ENCODE measurements at places on chromosomes 7 and 10.
A peak's percentile ranks its signal among the peaks of the same experiment; 100 is the strongest.

DNA sequence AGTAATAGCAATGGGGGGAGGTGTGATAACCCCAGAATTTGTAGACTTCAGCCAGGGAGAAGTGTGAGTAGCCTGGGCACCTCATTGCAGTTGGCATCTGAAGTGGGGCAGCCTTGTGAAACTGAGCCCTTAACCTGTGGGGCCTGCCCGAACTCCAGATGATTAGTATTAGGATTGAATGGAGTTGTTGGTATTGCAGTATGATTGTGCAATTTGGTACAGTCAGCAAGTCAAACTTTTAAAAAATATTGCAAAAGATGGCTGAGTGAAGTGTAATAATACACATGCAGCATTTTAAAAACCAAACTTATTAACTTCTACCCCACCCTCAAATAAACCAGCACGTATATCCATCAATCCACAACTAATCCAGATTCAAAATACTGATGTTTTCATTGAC lies 9.3 kb downstream of the RBM33 start:
- peak; percentile 57 for DNase-seq

- no peak for DNase-seq
These were observed 60.9 kb downstream of the CSGALNACT2 start for GRCh38 chr10:43199088-43199683.

DNA sequence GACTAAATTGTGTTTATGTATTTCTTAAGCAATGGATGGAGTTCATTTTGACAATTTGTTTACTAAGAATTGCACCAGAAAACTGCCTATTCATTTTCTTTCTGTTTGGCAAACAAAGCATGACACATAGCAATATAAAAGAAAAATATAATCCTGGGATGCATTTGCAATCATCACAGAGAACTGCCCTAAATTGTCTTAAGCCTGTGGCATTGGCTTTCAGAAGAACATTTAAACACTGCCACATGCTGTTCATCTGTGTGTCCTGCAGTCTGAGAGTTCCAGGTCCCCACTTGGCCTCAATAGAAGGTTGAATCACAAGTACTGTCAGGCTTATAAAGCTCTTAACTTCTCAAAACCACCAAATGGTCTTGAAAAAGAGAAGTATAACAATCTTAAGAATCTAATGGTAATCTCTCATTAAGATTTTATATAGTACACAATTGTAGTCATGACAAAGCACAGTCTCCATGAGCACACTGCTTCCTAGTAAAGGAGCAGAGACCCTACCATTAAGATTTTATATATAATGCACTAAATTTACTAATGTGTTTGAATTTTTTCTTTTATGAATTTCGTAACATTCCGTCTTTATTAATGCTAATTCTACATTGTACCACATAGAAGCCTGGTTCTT lies 29.9 kb downstream of the RNLS start:
- DNase-seq, result peak; percentile 81

DNA sequence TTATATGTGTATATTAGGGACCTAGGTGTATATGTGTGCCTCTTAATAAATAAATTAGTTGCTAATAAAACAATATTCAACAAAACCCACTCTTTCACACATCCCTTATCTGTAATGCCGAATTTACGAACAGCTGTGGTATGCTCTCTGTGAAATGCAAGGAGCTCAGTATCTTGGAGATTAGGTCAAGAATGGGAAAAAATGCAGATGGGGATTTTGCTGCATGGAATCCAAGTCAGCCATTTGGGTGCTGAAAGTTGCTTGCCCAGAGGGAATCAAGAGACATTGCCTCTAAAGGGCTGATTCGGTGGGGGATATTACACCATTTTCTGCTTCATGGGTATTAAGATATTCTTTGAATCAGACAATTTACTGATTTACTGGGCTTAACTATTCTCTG lies 93.5 kb downstream of the CREB5 start:
- no peak for DNase-seq

- DNase-seq, result peak; percentile 47
These were observed 53.1 kb upstream of the COL13A1 start for GRCh38 chr10:69748621-69749020.

DNA sequence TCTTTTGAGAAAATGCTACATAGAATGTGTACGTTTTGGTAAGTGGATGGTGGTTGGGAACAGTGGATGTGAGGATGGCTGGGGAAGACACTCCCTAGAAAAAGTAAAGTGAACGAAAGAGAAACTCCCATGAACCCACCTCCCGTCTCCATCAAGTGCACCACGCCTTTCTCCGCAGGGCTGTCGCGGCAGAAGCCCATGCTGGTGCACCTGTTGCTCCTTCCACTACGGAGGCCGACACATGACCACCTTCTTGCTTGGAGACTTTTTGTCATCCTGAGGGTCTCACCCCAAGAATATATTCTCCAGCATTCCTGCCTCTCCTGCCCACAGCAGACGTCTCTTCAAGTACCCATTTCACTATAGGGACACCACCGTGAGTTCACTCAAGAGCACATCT lies 630.4 kb upstream of the PFKP start:
- DNase-seq, result no peak

DNA sequence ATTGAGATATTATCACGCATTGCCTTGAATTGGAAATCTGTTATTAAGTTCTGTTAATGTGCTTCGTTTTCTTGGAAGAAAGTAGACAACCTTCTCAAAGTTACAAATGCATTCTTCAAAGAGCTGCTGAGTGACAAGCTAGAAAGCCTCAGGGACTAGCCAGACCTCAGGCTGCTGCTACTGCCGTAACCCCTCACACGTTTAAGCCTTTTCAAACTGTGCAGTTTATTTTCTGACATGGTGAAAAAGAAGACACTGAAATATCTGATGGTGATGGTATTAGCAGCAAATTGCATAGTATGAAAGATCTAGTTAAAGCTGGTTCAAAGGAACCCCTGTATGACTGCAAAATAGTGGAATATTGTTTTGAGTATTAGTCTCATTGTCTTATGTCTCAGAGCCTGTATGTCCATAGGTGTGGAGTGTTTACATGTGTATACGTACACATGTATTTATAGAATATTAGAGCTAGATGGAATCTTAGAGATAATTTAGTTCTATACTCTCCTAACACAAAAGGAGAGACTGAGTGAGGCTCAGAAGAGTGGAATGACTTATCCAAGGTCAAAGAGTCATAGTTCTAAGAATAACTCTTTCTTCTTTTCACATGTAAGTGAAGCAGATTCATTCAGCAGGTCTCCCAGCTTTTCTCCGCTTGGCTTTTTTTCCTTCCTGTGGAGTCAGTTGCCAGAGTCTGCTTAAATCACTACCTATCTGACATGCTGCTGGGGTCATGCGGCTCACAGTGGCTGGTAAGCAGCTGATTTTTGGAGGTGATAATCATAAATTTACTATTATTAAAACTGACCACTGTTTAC lies 431.9 kb downstream of the PLXDC2 start:
- no peak for DNase-seq

DNA sequence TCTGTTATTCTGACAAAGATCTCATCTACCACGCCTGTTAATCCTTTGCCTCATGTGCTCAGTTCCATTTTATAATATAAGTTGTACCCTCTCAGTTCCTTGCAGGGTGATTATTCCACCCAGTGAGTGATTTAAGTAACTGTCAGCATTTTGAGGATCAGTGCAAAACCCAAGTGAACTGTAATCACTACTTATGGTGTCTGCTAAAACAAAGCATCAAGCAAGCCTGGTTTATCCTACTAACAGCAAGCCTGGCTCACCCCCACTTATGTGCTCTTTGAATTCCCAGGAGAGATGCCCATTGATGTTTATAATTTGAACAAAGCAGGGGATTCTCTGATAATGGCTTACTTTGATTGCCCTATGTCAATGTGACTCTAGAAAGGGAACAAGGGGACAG lies 186.8 kb upstream of the LRGUK start:
- no peak for DNase-seq

GRCh38 chr7:155524018-155524556 lies 22.3 kb downstream of the CNPY1 start:
- DNase-seq, result no peak

DNA sequence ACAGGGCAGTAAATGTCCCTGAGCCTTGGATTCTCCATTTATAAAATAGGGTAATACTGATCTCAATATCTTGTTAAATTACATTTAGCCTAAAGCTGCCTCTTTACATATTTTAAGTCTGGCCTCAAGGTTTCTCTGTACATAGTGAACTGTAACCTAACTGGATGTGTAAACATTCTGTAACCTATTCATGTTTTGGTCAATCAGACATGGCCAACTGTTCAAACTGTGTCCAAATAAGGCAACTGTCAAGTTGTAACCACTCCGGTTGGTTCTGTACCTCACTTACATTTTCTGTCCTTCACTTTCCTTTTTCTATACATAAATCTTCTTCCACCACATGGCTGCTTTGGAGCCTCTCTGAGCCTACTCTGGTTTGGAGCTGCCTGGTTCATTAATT lies 107.1 kb upstream of the ITGB1 start:
- DNase-seq, result no peak

- DNase-seq, result peak; percentile 78
These were observed 90.9 kb upstream of the PIP4K2A start for GRCh38 chr10:22805304-22805703.
